D721Med (cell line): ENCODE measurements at places on chromosomes 7 and 10.

DNA sequence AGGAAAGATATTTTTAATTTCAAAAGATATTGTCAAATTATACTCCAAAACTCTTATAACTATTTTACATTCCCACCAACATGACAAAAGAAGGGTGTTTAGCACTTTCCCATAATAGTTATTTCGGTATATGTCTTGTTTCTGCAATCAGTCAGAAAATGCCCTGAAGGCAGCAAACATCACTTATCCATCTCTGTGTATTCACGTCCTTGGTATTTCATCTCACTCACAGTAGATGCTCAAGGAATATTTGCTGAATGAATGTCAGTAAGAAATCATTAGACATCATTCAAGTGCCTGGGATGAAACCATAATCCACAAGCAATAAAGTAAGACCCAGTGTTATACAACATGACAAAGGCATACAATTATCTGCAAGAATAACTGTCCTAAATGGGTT lies 112.7 kb downstream of the GFRA1 start:
- no peak for DNase-seq

DNA sequence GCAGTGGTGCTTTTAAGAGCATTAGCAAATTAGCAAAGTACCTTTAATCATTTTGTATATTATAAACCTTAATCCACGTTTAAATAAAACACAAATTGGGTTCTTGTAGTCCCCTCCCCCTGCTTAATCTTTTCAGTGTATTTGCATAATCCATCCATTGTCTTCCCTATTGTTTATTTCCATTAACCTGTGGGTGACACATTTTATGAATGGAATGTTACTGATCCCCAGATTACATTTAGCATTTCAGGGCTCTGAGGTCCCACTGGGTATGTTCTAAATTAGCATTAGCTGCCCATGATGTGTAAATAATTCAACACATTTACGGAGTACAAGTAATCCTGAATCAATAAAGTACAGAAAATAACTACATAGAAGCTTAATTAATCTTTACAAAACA lies 138.4 kb upstream of the FEZF1 start:
- DNase-seq, result no peak

DNA sequence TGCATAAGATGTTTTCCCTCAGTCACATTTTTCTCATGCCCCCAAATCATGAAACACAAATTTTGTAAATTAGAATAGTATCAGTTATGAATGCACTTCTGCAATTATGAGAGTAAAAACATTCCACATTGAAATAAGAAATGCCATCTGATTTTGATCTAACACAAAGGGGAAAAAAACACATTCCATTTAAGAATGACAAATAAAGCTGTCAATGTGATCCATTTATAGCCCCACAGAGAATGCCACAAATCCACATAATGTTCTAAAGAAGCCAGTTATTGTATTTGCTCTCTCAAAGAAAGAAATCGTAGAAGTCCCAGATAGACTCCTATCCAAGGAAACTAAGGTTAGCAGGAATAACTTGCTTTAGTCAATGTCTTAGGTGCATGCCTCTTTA lies 48.7 kb upstream of the RHOBTB1 start:
- no peak for DNase-seq

DNA sequence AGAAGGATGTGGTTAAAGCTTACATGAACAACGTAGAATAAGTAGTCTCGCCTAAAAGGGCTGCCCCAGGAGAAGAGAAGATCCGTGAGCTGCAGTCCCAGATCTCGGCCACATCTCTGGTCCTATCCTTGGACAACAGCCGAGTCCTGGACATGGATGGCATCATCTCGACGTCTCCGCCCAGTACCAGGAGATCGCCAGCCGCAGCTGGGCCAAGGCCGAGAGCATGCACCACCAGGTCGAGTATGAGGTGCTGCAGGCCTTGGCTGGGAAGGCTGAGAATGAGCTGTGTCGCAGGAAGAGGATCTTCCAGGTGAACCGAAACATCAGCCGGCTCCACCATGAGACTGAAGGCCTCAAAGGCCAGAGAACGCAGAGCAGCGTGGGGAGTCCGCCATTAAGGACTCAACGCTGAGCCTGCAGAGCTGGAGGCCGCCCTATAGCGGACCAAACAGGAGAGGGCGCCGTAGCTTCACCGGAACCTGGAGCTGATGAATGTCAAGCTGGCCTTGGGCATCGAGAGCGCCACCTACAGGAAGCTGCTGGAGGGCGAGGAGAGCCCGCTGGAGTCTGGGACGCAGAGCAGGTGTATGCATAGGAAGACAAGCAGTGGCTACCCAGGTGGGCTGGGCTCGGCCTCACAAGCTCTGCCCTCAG lies 22.2 kb downstream of the LIPK start:
- no peak for DNase-seq

- no peak for DNase-seq
These were observed 25.0 kb downstream of the PPP1R3C start for GRCh38 chr10:91607646-91608403.

- no peak for DNase-seq
These were observed 20.3 kb downstream of the COL1A2 start for GRCh38 chr7:94414980-94415379.
